ENCODE measurements at places on chromosomes 16 and 17. TPM values are rescaled to one million over a fixed set of nuclear protein-coding genes. Genes with fewer than 3 reads are reported as not detected.

- no peak for DNase-seq
Measured at GRCh38 chr16:53611179-53611696, 92.4 kb downstream of the RPGRIP1L start.

DNA sequence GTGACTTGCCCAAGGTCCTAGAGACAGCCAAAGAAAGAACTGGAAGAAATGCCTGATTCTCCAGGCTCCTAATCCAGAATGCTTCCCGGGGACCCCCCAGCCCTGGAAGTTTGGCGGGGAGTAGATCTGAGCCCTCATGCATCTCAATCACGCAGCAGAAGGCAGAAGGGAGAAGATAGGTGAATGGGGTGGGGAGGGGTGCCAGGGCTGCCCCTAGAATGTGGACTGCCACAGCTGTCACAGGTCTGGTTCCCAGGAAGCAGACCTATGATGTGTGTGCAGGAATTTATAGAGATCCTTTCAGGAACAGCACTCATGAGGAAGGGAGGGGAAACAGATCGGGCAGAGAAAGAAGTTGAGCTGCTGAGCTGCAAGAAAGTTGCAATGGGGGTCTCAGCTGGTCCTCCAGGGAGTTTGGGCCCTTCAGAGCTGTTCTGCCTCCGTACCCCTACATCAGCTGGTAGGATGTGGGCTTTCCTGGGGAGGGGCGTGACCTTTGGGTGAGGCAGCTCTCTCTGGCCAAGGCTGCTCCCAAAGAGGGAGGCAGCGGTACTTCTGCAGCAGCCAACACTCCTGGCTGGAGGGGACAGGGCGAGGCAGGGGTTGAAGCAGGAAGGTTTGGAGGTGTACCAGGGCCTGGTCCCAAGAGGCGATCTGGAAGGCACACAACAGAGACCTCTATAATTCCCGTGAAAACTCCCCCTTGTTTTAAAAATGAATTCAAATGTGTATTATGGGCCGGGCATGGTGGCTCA is 43.4 kb downstream of the DNAH9 start:
- DNase-seq = no peak

- DNase-seq = no peak
Measured at GRCh38 chr16:85052536-85052935, 24.9 kb downstream of the KIAA0513 start.

DNA sequence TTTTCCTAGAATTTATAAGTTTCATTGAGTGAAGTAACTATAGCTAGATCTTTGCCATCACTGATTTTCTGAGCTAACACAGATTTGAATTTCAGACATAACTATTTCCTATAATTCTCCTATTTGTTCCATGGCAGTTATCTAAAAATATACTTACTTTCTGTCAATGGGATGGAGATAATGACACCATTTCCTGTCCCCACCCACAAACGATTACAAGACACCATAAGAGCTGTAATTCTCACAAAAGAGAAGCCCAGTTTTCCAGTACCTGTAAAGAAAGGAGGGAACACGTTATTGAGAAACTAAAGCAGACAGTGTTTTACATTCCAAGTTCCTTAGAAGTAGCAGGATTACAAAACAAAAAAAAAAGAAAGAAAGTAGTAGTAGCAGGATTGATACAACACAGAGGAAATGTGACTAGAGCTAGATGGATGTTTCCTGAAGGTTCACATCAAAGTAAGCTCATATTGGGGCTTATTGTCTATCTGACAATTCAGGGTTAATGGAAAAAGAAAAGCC is 110.9 kb upstream of the TOB1 start:
- DNase-seq = no peak

DNA sequence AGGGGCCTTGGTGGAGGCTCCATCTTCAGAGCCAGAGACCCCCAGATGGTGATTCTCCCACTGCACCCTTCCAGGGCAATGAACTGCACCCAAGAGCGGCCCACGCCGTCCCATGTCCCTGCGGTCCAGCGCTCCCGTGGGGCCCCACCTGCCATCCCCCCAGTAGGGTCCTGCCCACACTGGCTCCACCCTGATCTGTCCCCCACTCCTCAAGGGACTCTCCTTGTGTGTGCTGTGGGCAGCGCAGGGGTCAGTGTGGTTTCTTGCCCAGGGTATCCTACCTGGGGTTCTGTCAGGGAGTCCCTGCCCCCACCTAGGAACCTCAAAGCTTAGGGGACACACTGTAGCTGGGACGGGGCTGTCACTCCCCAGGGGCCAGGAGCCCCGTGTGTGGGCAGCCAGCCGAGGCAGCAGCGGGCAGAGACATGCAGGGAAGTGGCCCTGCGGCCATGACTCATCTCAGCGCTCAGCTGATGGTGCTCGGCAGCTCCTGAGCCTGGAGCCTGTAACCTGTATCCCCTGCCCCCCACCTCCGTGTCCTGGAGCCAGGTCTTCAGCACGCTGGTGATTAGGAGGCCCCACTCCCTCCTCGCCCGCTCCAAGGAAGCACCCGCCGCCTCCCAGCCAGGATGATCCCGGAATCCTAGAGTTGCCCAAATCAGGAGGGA is 35.7 kb upstream of the SSTR5 start:
- DNase-seq = no peak

DNA sequence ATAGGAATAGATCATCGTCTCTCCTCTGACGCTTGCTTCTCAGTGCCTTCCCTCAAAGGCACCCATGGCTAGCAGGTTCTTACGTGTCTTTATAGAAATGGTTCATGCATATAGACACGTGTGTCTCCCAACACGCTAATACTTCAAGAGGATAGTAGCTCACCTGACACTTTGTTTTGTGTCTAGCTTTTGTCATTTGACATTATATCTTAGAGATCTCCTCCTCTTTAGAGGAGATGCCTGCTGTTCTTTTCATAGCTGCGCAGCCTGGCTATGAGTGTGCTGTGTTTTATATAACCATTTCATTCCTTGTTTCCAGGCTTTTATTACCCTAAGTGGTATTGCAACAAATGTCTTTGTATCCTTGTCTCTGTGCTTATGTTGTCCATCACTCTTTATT is 411.7 kb downstream of the CPPED1 start:
- no peak for DNase-seq

GRCh38 chr17:14664511-14664910 is 363.6 kb downstream of the HS3ST3B1 start:
- no peak for DNase-seq

GRCh38 chr17:13378361-13378760 is 223.4 kb downstream of the HS3ST3A1 start:
- DNase-seq = no peak

GRCh38 chr16:56191156-56191815 is at the start of gene GNAO1:
Gene GNAO1 (plus strand): TSS chr16:56191489. CDS start chr16:56192236, 747 bp downstream.
- DNase-seq = peak; percentile 71

GRCh38 chr17:83125515-83126274 is 46.3 kb downstream of the METRNL start:
- no peak for DNase-seq

DNA sequence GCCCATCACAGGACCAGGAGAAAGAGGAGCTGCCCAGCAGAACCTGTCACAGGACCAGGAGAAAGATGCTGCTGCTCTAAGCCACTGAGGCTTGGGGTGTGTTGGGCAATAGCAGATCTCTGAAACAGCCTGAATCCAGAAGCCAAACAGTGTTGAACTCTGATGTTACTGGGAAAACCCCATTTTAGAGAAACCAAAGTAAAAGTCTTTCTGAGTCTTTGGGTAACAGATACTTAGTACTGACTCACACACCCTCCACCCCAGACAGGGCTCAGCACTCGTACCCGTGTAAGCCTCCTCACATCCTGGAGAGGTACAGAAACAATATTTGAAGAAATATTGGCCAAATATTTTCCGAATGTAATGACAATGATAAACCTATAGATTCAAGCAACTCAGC is 82.8 kb upstream of the GNG13 start:
- no peak for DNase-seq

DNA sequence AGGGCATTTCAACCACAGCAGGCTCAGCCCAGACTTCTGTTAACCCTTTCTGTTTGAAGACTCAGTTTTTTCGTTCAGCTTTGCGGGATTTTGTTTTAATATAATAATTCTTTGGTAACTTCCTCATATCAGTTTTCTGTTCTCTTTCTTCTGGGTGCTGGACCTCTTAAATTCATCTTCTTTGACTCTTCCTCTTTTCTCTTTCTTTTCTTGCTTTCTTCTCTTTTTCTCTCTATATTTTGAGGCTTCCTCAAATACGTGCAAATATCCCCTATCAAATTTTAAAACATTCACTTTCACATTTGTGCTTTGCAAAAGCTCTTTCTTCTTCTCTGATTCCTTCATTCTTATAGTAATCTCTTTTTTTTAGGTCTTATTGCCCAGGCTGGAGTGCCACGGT is 136.3 kb downstream of the HS3ST3B1 start:
- DNase-seq = no peak

DNA sequence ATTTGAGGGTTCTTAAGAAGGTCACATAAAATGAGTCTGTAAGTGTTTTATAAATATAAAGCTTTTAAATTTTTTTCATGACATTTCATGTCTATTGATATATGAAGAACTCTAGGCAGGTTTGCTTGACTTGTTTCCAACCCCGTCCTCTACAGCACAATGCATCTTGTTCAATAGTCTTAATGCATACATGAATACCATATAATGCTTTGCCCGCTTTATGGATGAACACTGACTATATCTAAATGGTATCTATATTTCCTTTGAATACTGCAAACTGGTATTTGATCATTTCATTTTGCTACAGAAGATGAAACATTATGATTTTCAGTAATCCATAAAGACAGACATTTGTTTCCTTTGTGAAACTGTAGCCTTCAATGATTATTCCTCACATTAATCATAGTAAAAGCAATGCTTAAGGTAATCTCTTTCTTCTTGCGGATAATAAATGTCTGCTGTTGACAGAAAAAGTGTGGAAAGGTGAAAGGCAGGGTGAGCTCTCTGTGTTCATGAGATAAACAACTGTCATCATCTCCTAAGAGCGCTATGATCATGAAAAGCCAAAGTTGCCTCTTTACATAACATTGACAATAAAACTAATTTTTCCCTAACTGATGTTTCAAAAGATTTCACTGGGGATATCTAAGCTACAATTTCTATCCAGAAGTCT is 645.1 kb downstream of the CDH8 start:
- no peak for DNase-seq

DNA sequence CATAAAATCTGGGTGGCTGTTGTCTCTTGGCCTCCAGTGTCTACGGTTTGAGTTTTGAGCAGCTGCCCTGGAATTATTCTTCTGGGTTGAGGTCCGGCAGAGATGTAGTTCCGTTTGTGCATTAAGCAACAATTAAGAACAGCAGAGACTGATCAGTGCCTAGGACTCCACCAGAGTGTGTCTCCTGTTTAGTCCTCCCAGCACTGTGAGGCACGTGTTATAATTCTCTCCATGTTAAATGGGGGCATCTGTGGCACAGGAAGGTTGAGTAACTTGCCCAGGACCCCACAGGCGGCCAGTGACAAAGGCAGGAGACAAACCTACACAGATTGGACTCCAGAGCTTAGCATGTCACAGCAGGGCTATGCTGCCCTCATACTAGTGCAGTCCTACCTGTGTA is 225.1 kb downstream of the CBLN1 start:
- DNase-seq = no peak

- no peak for DNase-seq
Measured at GRCh38 chr16:50272111-50272571, 5.8 kb downstream of the ADCY7 start.

DNA sequence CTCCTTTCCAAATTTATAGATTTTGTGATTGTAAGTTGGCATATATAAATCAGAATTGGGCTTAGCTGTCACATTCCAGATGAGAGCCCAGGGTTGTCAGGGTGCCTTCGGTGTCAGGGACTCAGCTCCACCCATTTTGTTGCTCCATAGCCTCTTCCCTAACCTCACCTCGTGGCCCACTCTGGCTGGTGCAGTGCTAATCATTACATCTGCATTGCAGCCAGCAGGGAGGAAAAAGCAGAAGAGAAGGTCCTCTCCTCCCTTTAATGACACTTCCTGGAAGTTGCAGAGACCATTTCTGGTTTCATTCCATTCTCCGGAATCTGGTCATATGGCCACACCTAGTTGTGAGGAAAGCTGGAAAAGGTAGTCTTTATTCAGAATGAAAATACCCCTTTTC is 113.3 kb downstream of the CCT6B start:
- no peak for DNase-seq

- peak; percentile 17 for DNase-seq
Measured at GRCh38 chr17:9839433-9839832, 13.7 kb downstream of the GLP2R start.

DNA sequence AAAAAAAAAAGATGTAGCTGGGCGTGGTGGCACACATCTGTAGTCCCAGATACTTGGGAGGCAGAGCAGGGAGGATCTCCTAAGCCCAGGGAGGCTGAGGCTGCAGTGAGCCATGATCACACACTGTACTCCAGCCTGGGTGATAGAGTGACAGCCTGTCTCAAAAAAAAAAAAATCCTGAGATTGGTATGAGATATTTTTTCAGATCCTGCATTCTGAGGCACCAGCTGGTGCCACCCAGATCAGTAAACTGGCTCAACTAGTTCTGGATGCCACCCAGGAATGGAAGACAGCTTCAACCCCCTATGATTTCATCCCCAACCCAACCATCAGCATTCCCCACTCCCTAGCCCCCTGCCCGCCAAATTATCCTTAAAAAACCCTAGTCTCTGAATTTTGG is 7.1 kb upstream of the GJC1 start:
- no peak for DNase-seq

- DNase-seq = no peak
Measured at GRCh38 chr16:8929086-8929748, 34.5 kb downstream of the USP7 start.

DNA sequence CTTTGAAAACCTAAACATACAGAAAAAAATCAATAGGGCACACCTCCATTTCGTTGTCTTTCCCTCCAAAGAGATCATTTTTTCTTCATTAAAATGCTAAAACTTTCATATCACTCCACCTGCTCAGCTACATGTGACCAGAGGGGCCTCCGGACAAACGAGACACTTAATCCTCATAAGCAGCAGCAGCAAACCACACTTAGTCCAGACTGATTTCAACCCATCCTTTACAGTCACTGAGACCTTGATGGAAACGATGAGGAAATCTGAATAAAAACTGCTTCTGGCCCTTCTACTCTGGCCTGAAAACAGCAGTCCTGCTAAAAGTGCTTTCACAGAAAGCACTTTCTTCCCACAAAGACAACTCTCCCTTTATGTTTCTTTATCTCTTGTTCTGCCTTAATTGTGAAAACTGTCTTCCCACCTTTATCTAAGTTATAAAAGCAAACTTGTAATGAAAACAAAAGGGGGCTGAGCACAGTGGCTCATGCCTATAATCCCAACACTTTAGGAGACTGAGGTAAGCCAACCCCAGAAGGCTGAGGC is 4.6 kb downstream of the ANKRD11 start:
- no peak for DNase-seq

GRCh38 chr17:39996800-39997199 is 16.2 kb downstream of the PSMD3 start:
- DNase-seq = no peak

GRCh38 chr16:17423221-17423620 is 47.5 kb downstream of the XYLT1 start:
- DNase-seq = peak; percentile 19

GRCh38 chr17:13310858-13311257 is 290.9 kb downstream of the HS3ST3A1 start:
- no peak for DNase-seq

Gene METTL2A
- total RNA-seq = 29.5 TPM

Gene LIMD2
- total RNA-seq = 91.8 TPM

Gene SLC6A4
- total RNA-seq = 0.07 TPM

Gene CCDC144A
- 2.6 TPM for total RNA-seq

Gene CA5A
- not detected for total RNA-seq

Gene HOXB5
- not detected for total RNA-seq

Gene CASKIN1
- total RNA-seq = 9.4 TPM

Gene RASL10B
- total RNA-seq = 25.3 TPM

Gene AKAP1
- 74.5 TPM for total RNA-seq

Gene SENP3
- 75.2 TPM for total RNA-seq

Gene GP1BA
- not detected for total RNA-seq

Gene HOXB1
- total RNA-seq = 0.41 TPM
